ENCODE measurements at places on chromosomes 5 and 9.

DNA sequence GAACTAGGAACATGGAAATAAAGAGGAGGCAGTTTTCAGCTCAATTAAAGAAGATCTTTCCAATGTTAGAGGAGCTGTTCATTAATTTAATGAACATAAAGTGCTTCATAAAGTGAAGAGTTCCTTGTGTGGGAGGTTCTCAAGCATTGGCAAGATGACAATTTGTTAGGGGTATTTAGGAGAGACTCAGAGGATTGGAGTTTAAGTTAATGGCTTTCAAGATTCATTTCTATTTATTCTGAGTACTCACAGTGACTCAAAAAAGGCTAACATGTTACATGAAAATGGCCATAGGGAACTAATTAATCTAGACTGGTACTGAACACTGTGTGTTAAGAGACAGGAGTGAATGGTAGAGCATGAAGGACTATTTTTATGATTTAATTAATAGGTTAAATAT, 55.4 kb upstream of the CDH12 start:
- no peak for DNase-seq

GRCh38 chr5:138686668-138687067, 66.6 kb upstream of the CTNNA1 start:
- no peak for DNase-seq

- no peak for DNase-seq
These were observed 135.6 kb upstream of the LPCAT1 start for GRCh38 chr5:1659100-1659981.

- DNase-seq: no peak
These were observed 10.5 kb downstream of the PFDN1 start for GRCh38 chr5:140292212-140293036.

GRCh38 chr9:82570226-82570625, 492.7 kb downstream of the RASEF start:
- no peak for DNase-seq

DNA sequence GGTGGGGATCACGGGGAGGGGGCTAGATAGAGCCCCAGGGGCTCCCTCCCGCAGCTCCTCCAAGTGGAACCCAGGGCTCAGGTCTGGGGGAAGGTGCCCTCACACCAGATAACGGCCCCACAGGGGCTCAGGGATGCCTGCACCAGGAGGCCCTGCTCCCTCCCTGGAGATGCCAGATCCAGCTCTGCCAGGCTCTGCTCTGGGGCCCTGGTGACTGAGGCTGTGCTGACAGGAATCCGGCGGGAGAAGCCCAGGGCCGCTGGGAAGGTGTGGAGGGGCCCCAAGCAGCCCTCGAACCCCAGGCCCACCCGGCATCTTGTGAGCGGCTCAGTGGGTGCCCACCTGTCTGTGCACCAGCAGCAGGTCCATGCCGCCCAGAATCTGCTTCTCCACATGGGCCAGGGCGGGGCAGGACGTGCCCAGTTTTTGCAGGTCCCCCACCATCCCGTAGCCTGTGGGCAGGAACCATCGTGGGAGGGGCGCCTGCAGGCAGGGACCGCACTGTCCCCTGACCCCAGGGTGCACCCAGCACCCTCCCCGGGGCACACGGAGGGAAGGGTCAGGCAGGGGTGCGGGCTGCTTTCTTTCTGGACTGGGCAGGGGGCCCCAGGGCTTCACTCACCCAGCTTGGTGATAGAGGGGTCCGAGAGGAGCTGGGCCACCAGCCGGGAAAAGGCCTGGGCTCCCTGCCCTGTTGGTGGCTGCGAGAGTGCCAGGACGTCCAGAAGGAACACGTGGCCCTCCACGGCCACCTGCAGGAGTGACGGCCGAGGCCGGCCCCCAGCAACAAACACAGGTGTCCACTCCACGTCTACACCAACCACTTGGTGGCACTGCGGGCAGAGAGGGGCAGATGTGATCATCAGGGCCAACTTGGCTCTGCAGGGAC, 48.9 kb upstream of the NRARP start:
- no peak for DNase-seq

DNA sequence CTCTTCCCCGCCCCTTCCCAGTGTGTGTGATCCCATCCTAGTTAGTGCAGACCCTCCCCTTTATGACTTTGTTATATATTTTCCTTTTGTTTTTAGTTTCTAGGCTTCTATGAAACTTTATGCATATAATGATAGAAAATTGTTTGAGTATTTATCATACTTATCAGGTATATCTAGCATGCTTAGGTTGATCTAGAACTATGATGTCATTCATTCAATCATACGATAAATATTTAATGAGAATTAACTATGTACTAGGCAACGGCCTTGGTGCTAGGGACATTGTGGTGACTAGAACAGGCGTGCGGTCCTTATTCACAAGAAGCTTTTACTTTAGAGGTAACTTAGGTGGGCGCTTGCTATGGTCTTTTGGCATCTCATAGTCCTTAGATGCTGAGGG, 13.6 kb upstream of the ANKRD55 start:
- DNase-seq: no peak

DNA sequence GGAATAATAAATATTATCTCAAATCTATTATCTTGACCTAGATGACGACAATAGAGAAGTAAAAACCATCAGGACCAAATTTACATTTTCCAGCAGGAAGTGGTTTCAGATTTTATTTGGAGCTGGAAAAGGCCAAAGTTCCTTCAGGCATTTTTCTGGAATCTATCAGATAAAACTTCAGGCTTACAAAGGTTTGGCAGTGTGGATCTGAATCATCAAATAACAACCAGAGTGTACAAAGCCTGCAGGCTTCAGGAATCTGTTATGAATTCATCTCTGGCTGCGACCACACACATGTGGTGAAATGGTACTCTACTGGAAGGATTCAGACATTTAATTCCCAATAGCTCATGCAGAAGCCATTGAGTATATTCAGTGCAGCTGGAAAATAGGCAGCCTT, 726.4 kb upstream of the GRAMD2B start:
- no peak for DNase-seq

DNA sequence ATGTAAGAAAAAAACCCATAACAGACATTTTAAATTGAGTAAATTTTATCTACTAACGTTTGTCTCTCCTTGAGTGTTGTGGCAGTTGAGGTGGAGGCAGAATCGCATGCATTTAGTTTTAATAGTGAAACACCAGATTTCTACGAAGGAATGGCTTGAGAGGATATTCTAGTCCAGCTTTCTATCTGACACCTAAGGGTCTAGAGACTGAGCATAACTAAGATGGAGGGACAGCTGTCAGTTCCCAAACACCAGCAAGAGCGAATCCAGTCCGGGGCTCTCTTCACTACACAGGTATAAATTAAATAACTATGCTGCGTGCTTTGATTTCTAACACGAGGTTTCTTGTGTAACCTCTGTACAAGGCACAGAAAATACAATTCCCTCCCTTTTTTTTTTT, 1.4 kb downstream of the NCBP1 start:
- DNase-seq: no peak

DNA sequence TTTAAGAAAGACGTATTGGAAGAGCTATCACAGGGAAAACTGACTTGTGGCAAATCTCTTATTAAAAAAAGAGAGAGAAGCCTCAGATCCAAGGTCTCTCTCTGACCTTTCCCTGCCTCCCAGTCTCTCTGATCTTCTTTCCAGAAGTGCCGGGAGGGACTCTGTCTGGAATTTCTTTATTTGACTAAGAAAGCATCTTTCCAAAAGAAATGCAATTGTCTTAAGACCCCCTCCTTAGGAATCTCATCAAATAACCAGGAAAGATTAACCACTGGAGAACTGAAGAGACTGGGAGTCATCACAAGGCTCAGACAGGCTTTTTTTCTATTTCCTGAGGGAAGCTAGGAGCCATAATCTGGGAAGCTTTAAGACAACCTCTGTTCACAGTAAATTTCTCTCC, 4.6 kb downstream of the C1QTNF3 start:
- no peak for DNase-seq

GRCh38 chr5:131156385-131156784, 8.7 kb downstream of the HINT1 start:
- no peak for DNase-seq

DNA sequence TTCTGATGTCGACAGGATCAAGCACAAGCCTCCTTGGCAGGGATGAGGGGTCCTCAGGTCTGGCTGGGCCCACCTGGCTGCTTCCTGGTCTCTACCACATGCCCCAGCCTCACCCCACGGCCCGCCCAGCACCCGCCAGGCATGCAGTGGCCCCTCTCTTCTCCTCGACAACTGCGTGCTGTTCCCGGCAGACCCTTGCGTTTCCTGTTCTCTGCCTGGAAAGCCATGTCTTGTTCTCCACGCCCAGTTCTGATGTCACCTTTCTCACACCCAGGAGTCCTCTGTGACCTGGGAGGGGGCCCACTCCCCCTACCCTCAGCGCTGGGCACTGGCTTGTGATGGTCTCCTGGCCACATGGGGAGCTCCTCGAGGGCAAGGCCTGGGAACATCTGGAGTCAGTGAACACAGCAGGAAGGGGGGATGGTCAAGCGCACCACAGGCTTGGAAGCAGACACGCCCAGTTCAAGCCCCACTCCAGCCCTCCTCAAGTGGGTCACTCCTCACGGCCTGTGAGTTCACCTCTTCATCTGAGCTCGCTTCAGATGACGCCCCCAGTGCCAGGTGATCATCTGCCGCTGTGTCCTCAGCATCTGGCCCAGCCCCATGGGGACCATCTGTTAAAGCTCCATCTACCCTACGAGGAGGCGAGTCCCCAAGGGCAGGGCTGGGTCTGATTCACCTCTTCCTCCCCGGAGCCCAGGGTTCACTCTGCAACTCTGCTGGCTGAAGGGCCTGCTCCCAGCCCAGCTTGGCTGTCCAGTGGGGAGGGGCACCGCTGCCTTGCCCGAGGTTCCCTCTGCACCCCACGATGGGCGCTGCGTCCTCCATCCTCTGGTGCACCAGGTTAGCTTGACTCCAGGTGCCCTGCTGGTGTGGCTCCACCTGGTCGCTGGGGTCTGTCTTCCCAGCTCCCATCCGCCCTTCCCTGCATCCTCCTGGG, 133.2 kb upstream of the PHYKPL start:
- DNase-seq: no peak

- no peak for DNase-seq
These were observed 95.4 kb upstream of the DAB2 start for GRCh38 chr5:39520232-39520572.

DNA sequence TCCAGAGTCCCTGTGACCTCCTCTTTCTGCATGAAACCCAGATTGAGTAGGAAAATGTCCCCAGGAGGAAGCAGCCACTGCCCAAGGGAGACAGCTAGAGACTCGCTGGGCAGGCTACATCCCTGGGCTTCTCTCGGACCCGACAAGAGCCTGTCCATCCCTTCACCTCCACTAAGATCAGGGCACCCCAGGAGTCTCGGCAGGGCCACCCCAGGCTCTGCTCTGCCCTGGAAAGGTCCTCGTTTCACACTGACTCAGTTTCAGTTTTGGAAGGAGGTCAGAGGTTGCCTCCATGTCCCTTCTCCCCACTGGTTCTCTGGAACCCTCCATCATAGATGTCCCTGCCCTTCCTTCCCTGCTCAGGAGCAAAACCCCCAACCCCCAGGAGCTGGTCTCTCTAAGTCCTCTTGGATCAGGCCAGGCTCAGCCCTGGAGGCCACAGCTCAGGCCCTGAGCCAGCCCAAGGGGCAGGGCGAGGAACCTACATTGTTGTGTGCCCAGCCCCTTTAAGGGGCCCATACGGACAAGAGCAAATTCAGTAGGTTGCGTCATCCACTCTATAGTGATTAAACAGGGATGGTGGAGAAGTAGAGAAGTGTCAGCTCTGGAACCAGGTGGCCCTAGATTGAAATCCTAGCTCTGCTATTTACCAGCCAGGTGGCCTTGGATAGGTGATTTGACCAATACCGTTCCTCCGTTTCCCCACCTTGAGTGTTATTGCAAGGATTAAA, 37.4 kb downstream of the C9orf50 start:
- no peak for DNase-seq

DNA sequence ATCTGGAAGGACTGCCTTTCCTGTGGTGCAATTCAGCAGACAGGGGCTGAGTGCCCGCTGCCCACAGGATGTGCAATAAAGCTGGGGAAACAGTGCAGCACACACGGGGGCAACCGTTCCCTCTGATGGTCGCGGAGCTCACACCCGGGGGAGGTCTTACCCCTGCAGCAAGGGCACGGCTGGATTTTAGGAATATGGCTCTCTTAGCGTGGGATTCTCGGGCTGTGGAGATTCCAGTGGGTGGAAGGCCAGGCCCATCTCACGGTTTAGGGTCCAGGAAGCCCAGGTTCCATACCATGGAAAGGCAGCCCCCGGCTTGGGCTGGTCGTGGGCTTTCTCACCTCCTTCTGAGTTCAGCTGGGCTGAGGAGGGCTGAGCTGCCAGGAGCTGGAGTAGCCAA, 244.1 kb downstream of the MED10 start:
- no peak for DNase-seq

GRCh38 chr9:124513376-124513994, 6.3 kb upstream of the NR5A1 start:
- DNase-seq: no peak

DNA sequence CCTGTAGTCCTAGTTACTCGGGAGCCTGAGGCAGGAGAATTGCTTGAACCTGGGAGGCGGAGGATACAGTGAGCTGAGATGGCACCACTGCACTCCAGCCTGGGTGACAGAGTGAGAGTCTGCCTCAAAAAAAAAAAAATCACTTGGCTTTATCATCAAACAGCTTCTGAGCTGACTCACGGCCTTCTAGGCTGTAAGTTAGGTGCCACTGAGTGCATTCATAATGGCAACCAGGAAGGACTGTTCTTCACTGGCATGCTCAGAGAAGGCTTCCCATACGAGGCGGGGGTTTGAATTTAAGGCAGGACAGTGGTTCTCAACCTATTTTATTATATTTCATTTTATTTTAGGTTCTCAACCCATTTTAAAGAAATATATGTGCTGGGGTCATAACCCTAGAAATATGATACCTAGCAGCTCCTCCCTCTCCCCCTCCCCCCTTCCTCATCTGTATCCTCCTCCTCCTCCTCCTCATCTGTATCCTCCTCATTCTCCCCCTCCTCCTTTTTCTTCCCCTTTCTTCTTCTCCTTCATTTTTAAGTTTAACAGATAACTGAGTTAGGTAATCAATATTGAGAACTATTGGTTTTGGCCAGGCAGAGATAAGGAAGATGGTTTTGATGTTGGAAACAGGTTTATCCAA, 19.0 kb upstream of the LHFPL2 start:
- no peak for DNase-seq

DNA sequence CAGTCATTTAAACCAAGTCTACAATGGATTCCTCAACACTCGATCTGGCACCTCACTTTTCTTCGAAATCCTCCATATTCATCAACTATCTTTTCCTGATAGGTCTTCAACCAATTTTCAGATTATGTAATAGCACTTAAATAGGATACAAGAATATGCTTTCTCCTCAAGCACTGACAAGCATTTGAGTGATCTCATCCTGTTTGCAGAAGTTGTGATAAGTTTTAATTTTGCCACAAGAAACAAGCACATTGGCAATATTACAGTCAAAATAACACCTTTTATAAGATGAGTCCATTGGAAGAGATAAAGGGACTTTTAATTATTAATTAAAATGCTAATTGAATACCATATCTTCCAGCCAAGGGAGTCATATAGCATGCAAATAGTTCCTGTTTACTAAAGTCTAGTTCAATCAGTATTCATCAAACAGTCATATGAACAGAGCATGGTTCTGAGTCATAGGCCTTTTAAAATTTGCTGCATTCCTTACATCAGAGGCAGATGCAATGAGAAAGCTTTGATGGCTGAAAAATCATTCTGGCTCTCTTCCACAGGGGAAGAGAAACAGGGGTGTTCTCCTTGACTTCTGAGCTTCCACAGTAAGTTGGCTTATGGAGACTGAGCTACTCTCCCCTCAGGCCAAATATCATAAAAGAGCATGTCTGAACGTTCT, 32.7 kb upstream of the ZCCHC9 start:
- DNase-seq: no peak

GRCh38 chr5:159854916-159855315, 61.4 kb upstream of the ADRA1B start:
- no peak for DNase-seq

Data from CD4-positive, alpha-beta T cell treated with Interleukin-4 for 1 hour (primary cell).